Cortex of kidney (tissue), 1 donor: ENCODE measurements at places on chromosomes 6 and 20.

- no peak for DNase-seq
These were observed 4.8 kb downstream of the TBPL1 start for GRCh38 chr6:133957780-133958242.

DNA sequence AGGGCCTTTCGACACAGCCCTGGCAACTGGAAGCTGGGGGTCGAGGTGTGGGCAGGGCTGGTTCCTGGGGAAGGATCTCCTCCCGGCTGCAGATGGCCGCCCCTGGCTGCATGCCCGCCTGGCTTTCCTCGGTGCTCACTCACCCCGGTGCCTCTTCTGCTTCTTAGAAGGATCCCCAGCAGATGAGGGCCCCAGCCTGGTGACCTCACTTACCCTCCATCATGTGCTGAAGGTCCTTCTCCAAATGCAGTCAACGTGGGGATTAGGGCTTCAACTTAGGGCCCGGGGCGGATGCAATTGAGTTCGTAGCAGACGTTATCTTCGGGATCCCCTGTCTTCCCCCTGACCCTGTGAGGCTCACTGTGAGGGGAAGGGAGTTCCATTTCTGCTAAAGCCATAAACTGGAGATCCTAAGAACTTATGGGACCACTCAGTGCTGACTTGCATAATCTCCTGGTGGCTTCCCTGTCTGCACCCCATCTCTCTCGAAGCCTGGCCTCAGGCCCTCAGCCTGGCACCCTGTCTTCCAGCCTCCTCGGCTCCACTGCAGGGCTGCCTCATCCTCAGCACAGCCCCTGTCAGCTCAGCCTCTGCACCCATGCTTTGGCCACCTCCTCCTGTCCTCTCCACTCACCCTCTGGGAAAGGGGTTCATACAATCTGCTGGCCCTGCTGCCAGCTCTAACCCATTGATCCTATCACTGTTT is 92.6 kb downstream of the THBS2 start:
- no peak for DNase-seq

GRCh38 chr6:134510142-134510541 is 192.2 kb upstream of the SGK1 start:
- DNase-seq: no peak

DNA sequence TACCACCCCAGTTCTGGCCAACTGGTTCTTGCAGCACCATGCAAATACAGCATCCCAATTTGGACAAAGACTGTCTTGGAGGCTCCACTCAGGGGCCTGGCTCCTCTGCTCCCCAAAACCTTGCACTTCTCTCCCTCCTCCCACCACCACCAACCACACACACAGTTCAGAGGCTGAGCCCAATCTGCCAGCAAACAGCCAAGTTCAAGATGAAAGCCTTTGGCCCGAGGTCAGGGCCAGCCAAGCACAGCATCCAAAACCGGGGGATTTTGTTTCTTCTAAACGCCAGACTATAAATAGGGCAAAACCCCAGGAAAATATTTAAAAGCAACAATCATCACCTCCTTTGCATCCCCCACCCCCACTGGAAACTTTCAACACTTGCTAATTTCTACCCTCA is 5.7 kb downstream of the KCNK5 start:
- DNase-seq: no peak

GRCh38 chr20:40110311-40110831 is 578.7 kb downstream of the MAFB start:
- no peak for DNase-seq

DNA sequence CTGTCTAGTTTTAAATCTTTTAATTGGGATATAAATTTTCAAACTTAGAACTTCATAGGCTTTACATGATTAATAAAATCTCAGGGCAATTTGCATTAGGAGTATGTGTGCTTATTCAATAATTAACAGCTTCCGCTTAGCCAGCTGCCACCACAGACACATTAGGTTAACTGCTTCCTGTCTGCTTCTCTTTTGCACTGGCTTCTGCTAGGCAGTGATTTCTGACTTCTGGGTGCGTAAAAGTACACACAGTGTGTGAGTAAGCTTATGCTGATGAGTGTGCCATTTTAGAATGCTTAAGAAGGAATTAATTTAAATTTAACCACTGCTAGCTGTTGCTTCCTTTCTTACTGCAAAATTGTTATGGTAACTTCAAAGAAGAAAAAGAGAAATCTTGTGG is 73.9 kb downstream of the F13A1 start:
- no peak for DNase-seq

GRCh38 chr6:43604174-43604573 is 24.9 kb downstream of the GTPBP2 start:
- DNase-seq: no peak

DNA sequence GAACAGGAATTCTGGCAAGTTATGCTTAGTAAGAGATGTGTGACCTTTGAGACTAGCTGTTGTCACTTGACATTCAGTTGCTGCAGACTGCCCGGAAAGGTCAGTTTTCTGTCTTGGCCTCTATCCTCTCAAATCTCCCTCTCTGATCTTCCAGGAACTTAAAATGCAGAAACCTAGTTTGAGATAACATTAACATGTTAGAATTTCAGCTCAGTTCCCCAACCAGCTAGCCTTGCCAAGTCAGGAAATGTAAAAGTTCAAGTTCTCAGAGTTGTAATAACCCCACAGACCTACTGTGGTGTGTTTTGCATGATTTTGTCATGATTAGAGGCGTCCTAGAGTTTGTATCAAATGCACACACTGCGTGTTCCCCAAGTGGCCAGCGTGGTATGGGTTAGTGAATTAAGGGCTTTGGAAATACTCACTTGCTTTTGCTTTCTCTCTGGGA is 46.6 kb downstream of the DUSP22 start:
- DNase-seq: no peak

DNA sequence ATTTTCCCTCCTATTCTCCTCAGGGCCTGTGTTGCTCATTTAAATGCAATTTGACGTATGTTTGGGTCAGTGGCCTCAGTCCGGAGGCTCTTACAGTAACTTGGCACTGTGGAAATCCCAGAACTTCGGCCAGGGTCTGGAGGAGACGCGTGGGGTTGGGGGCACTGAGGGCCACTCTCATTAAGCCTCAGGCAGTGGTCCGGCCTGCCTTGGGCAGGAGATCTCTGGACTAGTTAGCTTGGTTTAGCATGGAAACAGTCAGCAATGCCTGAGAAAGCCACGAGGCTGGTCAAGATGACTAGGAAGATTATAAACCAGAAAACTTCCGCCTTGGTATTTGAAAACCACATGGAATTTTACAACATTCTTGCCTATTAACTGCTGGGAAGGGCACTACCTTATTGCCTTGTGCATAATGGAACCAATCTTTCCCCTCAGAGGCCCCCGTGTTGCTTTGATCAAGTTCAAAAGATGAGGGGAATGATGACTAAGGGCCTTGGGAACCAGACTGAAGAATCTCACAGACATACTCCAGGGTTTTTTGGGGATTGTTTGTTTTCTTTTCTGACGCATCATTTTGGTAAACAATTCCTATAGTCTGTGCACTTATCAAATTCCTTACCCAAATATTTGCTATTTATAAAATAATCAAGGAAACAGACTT is 206.0 kb upstream of the PREP start:
- DNase-seq: no peak

- DNase-seq: no peak
These were observed 78.4 kb upstream of the TMEM170B start for GRCh38 chr6:11459079-11459610.

GRCh38 chr20:11059659-11060058 is 385.9 kb upstream of the JAG1 start:
- no peak for DNase-seq

GRCh38 chr20:48716541-48716940 is 111.3 kb downstream of the PREX1 start:
- no peak for DNase-seq

DNA sequence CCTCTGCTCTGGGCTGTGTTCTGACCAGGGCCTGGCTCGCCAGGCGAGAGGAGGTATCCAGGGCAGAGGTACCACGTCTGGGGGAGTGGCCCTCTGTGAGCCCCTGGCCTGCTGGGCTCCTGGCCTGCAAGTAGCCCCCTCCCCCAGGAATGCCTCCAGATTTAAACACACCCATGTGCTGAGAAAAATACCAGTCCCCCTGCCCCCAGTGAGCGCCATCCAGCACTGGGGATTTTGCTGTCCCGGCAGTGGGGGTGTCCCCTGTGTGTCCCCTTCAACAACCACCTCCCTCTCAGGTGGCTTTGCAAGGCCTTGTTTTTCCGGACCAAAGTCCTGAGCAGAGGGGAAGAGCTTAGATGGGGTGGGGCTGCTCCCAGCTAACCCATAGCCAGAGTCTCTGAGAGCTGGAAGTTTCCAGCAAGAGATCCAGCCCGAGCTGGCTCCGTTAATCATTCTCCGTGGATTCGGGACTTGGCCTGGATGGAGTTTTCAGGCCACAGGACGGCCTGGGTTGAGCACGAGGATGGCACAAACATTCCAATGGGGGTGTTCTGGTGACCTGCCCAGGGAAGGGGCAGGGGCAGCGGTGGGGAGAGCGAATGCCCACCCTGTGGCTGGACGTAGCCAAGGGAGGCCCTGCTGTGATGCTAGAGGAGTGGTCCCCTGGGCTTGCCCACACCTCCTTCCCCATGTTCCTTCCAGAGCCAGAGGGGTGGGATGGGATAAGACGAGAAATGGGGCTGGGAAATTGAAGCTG is 29.0 kb downstream of the PCK1 start:
- DNase-seq: no peak

GRCh38 chr20:6588296-6588695 is 179.2 kb upstream of the BMP2 start:
- no peak for DNase-seq

DNA sequence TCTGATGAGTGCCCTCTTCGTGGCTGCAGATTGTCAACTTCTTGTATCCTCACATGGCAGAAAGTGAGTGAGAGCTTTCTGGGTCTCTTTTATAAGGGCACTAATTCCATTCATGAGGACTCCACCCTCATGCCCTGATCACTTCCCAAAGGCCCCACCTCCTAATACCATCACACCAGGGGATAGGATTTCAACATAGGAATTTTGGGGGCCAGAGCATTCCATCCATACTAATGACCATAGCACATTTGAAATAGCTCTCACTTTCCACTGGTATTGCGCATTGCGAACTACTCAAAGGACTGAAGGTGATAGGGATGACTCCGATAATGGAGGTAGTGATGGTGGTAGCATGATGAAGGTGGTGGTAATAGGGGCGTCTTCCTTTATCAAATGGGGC is 324.3 kb downstream of the PRL start:
- DNase-seq: no peak

DNA sequence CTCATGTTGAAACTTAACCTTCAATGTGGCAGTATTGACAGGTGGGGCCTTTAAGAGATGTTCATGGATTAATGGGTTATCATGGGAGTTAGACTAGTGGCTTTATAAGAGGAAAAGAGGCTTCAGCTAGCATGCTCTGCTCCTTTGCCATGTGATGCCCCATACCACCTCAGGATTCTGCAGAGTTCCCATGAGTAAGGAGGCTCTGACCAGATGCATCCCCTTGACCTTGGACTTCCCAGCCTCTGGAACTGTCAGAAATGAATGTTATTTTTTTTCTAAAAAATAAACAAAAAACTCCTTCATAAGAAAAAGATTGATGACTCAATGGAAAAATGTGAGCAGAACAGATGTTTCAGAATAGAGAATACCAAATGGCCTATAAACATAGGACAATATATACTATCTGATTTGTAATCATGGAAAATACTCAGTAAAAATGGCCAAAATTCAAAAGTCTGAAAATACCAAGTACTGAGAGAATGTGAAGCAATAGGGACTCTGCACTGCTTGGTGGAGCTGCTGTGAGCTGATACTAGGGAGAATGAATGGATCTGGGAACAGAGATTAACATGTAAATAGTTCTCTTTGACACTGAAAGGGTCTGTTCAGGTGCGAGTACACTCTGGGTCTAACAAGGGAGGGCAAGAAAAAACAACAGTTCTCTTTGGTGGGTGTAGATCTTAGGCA is 7.4 kb upstream of the TRIM39 start:
- DNase-seq: no peak

- DNase-seq: no peak
These were observed 49.0 kb downstream of the RIPOR3 start for GRCh38 chr20:50642288-50642803.

DNA sequence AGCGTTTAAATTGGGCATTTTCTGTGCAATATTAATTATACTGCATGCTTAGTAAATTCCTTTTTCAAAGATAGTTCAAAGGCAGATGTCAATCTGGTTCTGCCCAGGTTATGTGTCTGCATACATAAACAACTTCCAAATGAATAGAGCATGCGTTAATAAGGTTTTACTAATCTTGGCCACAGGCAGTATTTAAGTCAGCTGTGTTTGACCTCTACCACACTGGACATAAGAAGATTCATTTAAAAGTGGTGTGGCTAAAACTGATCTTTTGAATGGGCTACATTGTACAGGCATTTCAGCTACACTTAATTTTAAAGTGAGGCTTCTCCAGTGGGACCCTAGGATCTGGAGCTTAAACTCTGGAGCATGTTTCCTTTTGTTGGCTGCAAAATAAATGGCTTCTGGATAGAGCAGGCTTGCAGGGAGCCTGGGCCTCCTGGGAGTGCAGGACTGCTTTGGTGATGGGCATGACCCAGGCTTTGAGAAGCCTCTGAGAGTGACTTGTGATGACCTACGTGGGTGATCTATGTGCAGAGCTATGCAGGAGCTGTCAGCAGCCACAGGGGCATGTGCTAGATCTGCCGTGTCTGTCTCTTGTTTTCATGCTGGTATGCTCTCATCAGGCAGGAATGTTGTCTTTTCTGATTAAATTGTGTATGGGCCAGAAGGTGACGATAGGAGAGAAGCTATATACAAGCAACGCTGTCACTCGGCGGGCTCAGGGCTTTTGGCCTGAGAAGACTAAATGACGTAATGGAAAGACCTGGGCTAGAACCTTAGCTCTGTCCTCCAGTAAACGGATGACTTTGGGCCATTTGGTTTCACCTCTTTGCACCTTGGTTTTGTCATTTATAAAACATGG is 331.2 kb downstream of the QKI start:
- no peak for DNase-seq

- DNase-seq: no peak
These were observed 18.6 kb downstream of the CCDC167 start for GRCh38 chr6:37480951-37481534.

DNA sequence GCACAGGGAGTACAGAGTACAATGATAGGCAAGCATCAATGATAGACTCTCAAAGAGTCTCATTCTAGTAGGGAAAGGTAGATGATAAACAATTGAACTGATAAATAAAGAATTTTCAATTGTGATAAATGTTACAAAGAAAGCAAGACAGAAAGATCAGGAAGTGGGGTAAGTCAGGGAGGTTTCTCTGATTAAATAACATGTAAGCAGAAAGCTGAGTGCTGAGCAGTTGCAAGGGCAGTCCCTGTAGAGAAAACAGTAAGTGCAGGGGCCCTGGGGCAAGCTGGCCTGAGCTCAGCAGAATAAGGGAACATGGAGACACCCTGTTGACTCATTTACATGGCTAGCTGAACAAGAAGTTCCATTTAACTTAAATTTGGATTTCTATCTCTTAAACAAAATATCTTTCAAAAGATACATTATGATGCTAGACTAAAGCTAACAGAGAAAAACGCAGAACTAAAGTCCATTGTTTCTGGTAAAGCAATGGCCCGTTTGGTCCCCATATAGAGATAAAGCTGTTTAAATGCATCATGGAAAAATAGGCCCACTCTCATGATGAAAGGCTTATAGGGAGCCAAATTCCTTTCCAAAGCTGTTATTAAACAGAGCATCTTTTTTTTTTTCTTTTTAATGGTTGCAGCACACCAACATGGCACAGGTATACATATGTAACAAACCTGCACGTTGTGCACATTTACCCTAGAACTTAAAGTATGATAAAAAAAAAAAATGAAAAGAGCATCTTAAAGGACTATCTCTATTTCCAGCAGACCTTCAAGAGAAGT is 5.3 kb upstream of the TNFAIP3 start:
- no peak for DNase-seq

GRCh38 chr6:47752801-47753200 is 29.0 kb upstream of the OPN5 start:
- DNase-seq: no peak
